ENCODE measurements at places on chromosomes 6 and 20.

- peak; percentile 50 for DNase-seq
These were observed 8.7 kb downstream of the ZNF335 start for GRCh38 chr20:45963059-45964005.

DNA sequence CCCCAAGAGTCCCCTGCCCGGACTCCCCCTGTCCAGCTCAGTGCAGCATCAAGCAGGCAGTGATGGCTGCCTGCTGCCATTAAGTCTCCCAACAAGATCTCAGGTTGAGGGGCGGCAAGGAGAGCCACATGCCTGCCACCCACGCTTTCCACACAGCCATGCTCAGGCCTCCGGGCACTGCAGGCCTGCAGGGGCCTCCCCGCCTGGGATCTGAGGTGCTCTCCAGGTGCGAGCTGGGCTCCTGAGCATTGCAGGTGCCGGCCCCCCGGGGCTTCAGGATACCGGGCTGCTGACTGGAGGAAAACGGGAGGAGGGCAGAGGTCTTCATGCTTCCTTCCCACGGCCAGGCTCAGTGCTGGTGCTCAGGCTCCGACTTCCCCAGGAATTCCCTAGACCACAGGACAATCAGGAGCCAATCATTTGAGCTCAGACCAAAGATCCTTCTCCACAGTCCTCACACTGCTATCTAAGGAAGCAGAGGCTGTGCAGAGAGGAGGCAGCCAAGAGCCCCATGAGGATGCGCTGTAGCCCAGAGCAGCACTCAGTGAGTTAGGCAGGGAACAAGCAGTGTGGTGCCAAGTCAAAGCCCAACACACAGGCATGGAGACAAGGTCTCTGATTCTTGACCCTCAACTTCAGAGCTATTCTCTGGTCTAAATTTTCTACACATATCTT lies 52.7 kb downstream of the PYGB start:
- no peak for DNase-seq

DNA sequence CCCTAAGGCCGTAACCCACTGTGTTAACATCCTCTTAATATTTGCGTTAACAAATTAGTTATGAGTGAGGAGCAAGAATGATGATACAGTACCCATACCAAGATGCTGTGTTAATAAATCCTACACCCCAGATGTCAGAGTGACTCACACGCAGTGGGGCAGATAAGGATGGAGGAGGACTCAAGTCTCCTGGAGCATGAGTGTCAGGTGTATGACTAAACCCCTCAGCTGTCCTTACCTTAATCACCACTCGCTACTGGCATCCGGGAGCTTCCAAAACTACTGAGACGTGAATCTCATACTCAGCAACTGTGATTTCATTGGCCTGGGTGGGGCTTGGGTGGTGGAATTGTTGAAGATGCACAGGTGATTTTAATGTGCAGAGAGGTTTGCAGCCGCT lies 131.3 kb upstream of the MTHFD1L start:
- DNase-seq = no peak

DNA sequence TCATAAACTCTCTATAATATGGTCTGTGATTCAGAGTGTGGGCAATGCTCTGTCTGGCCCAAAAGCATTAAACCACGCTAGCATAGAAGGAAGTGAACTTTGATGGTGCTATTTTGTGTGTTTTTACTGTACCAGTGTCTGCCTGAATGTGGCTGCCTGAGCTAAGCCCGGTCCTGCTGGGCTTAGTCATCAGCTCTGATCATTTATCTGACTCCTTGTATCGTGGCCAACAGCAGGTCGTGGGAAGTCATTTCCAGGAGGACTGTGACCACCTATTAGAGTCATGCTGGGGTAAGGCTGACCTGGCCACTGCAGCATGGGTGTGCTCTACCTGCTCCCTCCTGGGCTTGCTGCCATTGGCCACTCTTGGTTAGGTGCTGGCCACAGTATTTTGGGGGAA lies 239.1 kb upstream of the CEP162 start:
- no peak for DNase-seq

GRCh38 chr6:26332408-26332807 lies 32.6 kb upstream of the BTN3A2 start:
- no peak for DNase-seq

GRCh38 chr6:116764961-116765841 lies at the start of gene FAM162B:
Gene FAM162B, minus strand, starts transcription at chr6:116765719. Its CDS starts 143 bp downstream, at chr6:116765576.
- DNase-seq = no peak

GRCh38 chr20:31523361-31524283 lies 9.4 kb downstream of the HM13 start:
- DNase-seq = no peak

DNA sequence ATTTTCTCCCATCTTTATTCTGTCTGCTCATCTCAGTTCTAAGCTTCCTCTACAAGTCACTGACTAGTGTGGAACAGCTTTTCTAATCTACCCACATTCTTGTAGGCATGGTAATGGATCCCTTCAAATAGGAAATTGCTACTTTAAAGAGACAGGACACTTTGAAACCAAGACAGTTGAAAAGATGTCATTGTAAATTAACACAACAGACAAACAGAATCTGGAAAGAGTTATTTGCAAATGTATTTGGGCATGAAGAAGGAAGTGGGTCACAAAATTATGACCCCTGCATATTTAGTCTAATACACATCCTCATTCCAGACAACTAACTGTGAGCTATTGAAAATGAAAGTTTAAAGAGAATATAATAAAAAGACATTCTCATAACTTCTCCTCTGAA lies 298.2 kb upstream of the MARCKS start:
- DNase-seq = no peak

GRCh38 chr6:162491637-162492036 lies 235.9 kb downstream of the PRKN start:
- no peak for DNase-seq

DNA sequence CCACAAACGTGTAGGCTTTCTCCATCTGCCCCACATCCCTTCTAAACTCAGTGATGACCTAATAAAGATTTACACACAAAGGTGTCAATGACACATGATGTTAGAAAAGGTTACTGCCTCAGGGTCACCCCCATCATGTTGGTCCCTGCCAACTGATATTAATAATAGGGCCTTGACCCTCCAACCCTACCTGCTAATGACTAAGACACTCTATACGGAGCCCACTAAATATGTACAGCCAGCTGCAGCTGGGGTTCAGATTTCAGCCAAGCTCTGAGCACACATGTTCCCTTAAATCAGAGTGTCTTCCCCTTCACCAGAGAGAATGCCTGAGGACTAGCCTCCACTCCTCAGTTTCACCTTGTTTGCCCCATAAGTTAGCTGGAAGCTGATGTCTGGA lies 67.4 kb upstream of the SNRPB2 start:
- no peak for DNase-seq

DNA sequence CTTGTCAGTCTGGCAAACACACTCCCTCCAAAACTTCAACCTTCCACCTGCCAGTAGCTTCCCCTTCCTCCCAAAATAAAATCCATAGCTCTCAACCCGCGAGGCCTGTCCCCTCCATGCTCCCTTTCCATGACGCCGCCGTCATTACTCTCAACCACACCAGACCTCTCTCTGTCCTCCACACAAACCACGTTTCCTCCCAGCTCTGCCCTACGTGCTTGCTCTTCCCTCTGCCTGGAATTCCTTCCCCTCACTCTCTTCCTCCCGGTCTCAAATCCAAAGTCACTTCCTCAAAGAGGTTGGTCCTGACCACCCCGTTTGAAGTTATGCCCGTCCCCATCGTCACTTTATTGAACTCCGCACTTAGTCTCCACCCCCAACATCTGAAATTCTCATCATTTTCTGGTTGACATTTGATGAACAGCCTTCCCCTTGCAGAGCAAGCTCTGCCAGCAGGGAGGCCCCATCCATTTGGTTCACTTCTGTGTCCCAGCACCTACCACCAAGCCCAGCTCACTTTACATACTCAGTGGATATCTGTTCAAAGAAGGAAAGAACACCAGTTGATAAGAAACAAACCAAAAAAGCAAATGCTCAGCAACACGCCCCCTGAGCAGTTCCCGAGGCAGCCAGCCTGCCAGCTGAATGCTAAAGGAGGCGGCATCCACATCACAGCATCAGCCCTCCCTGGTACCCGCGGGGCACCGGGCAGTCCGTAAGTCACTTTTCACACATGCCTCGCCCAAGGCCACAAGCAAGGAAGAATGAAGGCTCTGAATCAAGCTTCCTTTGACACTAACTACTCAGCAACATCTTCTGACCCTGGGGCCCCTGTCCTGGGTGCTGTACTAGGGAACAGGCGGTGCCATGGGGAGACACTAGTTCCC lies 125.0 kb downstream of the NFATC2 start:
- DNase-seq = no peak

DNA sequence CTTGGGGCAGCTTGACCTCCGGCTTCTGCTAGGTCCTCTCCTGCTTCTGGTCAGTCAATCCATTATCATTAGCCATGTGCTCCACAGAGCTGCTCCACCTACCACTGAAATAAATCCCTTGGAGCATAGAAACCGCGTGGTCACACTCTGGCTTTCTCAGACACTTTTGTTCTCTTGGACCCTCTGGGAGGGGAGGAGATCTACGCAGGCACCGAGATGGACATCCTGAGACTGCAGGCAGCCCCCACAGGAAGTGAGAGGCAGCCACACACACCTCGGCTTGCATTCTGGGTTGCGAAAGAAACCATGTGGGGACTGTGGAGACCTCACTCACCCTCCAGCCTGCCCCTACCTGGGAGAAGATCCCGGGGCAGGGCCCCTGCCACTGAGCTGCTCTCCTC lies 79.5 kb downstream of the FYN start:
- DNase-seq = no peak

- no peak for DNase-seq
These were observed 8.0 kb downstream of the MMUT start for GRCh38 chr6:49454787-49455709.

- no peak for DNase-seq
These were observed 34.4 kb upstream of the ZNF217 start for GRCh38 chr20:53628076-53628475.
